Neural crest cell (in vitro differentiated cells): ENCODE measurements at places on chromosomes 5 and 9. TPM values are rescaled to one million over a fixed set of nuclear protein-coding genes. Genes with fewer than 3 reads are reported as not detected.

GRCh38 chr9:76559286-76559685, 100.3 kb downstream of the GCNT1 start:
- DNase-seq = no peak

DNA sequence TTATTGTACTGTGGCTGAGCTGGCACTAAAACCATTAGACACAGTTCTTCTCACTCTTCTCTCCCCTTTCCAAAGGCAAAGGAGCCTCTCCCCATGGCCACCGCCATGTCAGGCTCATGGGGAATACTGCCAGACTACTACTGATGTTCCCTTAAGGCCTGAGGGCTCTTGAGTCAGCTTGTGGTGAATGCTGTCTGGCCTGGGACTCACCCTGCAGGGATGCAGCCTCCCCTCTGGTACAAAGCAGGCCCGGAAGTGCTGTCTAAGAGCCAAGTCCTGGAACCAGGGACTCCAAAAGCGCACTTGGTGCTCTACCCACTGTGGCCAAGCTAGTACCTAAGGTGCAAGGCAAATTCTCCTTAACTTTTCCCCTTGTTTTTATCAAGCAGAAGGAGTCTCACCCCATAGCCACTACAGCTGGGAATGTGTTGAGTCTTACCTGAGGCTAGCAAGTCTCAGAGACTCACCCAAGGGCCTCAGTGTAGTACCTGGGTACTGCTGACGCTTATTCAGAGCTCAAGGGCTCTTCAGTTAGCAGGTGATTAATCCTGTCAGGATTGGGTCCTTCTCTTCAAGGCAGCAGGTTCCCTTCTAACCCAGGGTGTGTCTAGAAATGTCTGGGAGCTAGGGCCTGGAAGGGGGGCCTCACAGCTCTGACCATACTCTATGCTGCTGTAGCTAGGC, 33.2 kb upstream of the C5orf46 start:
- no peak for DNase-seq

The GDA gene
- total RNA-seq = 11.5 and 12.3 TPM in 2 replicates

GRCh38 chr9:17905781-17906175, 326.9 kb downstream of the SH3GL2 start:
- peak; percentile 15 for DNase-seq
